ENCODE measurements at places on chromosomes 5 and 9.

- H3K4me3 ChIP-seq = no peak overlapping the region
- no peak overlapping the region for H3K27ac ChIP-seq
- H3K27me3 ChIP-seq = no peaks in the 10 kb centered on the region
- DNase-seq = no peak
These were observed 118.9 kb downstream of the TRIO start for GRCh38 chr5:14261856-14262611.

- peaks cover 22% of the 10 kb centered on the region for H3K4me1 ChIP-seq
- no peaks in the 10 kb centered on the region for H3K27me3 ChIP-seq
- no peak overlapping the region for H3K27ac ChIP-seq
- H3K36me3 ChIP-seq = no peaks in the 10 kb centered on the region
These were observed 173.0 kb downstream of the MACROH2A1 start for GRCh38 chr5:135225856-135226560.

DNA sequence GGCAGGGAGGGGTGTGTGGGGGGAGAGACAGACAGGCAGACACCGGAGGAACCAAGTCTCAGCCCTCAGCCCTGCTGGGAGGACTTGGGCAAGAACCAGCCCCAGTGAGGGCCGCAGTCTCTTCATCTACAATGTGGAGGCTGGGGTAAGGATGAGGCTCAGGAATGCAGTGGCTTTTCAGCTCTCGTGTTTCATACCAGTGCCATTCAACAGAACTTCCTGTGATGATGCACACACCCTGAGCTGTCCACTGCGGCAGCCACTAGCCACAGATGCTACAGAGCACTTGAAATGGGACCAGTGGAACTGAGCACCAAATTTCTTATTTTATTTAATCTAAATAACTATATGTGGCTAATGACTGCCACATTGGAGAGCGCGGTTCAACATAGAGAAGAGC lies 10.7 kb downstream of the CAMK2A start:
- H3K27me3 ChIP-seq = no peaks in the 10 kb centered on the region
- no peak overlapping the region for H3K4me3 ChIP-seq
- H3K27ac ChIP-seq = no peak overlapping the region
- DNase-seq = no peak

DNA sequence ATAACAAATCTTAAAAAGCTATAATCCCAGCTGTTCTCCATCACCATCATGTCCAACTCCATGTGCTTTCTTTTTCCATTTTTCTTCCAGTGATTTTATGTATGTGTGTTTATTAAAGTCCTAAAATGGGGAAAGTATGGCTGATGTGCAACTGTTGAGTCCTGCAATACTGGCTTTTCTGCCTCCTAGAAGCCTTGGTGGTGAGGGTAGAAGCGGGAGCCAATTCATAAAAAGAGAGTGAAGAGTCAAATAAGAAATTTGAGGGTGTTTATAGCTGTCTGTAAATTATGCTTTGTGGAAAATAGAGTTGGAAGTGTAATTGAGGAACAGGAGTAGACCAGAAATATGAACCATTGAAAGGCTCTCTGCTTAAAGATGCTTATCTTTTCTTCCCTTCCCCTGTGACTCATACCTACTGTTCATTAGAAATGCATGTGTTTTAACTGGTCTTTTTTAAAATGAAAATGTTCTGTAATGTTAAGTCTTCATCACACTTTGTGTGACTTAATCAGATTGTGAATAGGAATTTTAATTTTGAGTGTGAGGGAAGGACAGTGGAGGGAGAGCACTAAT lies 80.1 kb downstream of the ZCCHC7 start:
- no peaks in the 10 kb centered on the region for H3K4me1 ChIP-seq
- no peak for DNase-seq
- no peak overlapping the region for H3K27ac ChIP-seq
- H3K4me3 ChIP-seq = no peak overlapping the region

DNA sequence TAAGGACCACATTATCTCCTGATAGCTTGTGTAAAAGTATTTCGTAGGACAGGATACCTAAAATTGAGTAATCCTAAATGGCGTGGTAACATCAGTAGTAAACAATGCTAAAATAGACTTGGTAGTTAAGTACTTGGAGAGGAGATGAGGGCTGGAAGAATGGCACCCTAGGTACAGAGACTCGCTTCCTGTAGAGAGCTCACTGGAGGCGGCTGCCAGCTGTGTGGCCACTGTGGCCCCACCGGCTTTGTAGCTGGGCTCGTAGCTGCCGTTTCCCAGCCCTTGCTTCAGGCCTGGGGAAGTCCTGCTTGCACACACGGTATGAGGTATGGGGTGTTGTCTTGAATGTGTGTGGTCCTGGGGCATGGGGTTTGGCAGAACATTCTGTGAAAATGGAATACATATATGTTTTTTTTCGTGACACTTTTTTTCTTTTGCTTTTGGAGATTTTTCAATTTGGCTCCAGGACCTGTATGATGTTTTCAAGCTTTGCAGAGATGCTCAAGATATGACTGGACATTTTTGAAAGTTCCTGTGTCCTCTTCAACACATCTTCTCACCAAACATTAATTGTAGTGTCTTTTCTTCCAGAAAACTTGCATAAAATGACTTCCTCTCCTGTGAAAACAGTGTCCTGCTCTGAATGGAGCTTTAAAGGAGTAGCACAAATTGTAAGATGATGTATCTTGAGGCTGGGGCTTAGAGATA lies 58.0 kb downstream of the RCL1 start:
- no peak for DNase-seq
- H3K27ac ChIP-seq = peak overlapping the region; percentile 25
- H3K27me3 ChIP-seq = no peaks in the 10 kb centered on the region
- H3K36me3 ChIP-seq = peaks cover 82% of the 10 kb centered on the region

- no peaks in the 10 kb centered on the region for H3K27me3 ChIP-seq
- no peaks in the 10 kb centered on the region for H3K36me3 ChIP-seq
- H3K27ac ChIP-seq = no peak overlapping the region
- no peak overlapping the region for H3K4me3 ChIP-seq
- H3K4me1 ChIP-seq = no peaks in the 10 kb centered on the region
- peak; percentile 7 for DNase-seq
These were observed 178.3 kb downstream of the CAVIN4 start for GRCh38 chr9:100756217-100756616.
